ENCODE measurements at places on chromosomes 2 and 18.
A peak's percentile ranks its signal among the peaks of the same experiment; 100 is the strongest.

DNA sequence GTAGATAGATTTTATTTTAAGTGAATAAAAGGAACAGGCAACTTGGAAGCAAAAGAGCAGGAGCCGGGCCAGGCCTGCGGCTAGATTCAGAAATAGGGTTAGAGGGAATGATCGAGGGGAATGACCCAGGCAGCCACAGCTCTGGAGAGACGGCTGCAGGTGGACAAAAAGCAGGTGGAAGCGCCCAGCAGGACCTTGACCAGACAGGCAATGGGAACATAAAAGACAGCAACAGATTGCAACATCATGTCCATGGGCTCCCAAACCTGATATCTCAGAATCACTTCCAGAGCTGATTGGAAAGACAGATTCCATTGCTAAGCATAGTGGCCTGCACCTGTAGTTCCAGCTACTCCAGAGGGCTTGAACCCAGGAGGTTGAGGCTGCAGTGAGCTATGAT, 28.6 kb upstream of the STEAP3 start:
- DNase-seq: no peak

- DNase-seq: no peak
Observed at GRCh38 chr18:13713455-13714055, 12.8 kb downstream of the FAM210A start.

- DNase-seq: no peak
Observed at GRCh38 chr2:159183346-159183745, 103.2 kb downstream of the WDSUB1 start.

DNA sequence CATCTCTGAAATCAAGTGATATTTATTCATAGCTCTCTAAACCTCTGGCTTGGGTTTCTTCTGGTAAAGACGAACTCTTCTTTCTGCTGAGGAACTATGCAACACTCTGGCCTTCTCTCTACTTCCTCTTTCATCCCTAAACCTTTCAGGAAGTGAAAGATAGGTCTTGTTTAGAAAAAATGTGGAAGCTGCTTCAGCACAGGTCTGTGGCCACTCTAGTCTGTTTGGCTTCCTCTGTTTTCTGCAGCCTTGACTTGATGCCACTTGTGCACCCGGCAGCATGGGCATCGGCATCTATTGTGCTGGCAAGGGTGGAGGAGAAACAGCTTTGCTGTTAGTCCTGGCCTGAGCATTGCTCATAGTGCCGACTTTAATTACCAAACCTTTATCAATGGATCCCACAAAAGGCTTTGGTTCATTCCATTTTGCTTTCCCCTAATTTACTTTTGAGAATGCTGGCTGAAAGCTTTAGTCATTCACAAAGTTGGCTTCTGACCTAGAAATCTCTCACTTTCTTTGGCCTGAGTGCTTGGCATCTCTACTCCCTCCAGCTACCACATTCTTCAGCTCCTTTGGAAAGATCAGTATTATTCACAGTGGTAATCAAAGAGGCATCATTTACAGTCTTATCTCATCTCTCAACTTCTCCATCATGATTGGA, 32.0 kb upstream of the GPR39 start:
- no peak for DNase-seq

- no peak for DNase-seq
Observed at GRCh38 chr18:43893001-43893637, 615.8 kb upstream of the SYT4 start.

- DNase-seq: no peak
Observed at GRCh38 chr2:45195916-45196315, 186.7 kb upstream of the SIX2 start.

GRCh38 chr18:48753691-48754090, 197.1 kb downstream of the SMAD7 start:
- DNase-seq: no peak

GRCh38 chr18:37701967-37702366, 136.4 kb upstream of the CELF4 start:
- no peak for DNase-seq

- DNase-seq: no peak
Observed at GRCh38 chr18:50661013-50661412, 101.1 kb downstream of the MAPK4 start.

GRCh38 chr18:668260-668659, 10.8 kb downstream of the TYMS start:
- no peak for DNase-seq

- no peak for DNase-seq
Observed at GRCh38 chr2:207883002-207883780, 113.5 kb upstream of the FZD5 start.

GRCh38 chr2:198127627-198128026, 323.2 kb downstream of the PLCL1 start:
- peak; percentile 1 for DNase-seq

GRCh38 chr2:200585730-200586643, at the start of gene AOX1:
Gene AOX1 (plus strand): TSS chr2:200586014. CDS start chr2:200586109, 95 bp downstream.
- peak; percentile 9 for DNase-seq

Measured in activated naive CD4-positive, alpha-beta T cell (primary cell).